Activated B cell treated with CpG ODN at 0.5 μM for 24 hours (primary cell): ENCODE measurements at places on chromosomes 4 and X.

DNA sequence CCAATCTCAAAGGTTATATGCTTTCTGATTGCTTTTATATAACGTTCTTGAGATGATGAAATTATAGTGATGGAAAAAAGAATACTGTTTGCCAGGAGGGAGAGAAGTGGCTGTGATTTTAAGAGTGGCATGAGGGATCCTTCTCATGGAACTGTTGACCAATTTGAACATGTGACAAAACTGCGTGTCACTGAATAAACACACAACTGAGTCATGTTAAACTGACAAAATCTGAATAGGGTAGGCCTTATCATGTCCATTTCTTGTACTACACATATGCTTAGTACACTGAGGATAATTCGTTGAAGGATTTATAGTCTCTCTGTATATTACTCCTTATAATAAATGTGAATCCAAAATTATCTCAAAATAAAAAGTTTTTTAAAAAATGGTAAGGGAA lies 22.2 kb upstream of the HSPA4L start:
- DNase-seq = no peak
- H3K4me1 ChIP-seq = no peaks in the 10 kb centered on the region

- no peak for DNase-seq
- no peaks in the 10 kb centered on the region for H3K27me3 ChIP-seq
- H3K36me3 ChIP-seq = no peaks in the 10 kb centered on the region
- H3K27ac ChIP-seq = no peak overlapping the region
- no peaks in the 10 kb centered on the region for H3K4me1 ChIP-seq
- H3K4me3 ChIP-seq = no peak overlapping the region
Observed at GRCh38 chrX:117510453-117510852, 606.2 kb downstream of the KLHL13 start.

GRCh38 chr4:37760840-37761239 lies 65.6 kb upstream of the PGM2 start:
- H3K4me3 ChIP-seq = no peak overlapping the region
- H3K36me3 ChIP-seq = no peaks in the 10 kb centered on the region
- H3K27me3 ChIP-seq = no peaks in the 10 kb centered on the region

DNA sequence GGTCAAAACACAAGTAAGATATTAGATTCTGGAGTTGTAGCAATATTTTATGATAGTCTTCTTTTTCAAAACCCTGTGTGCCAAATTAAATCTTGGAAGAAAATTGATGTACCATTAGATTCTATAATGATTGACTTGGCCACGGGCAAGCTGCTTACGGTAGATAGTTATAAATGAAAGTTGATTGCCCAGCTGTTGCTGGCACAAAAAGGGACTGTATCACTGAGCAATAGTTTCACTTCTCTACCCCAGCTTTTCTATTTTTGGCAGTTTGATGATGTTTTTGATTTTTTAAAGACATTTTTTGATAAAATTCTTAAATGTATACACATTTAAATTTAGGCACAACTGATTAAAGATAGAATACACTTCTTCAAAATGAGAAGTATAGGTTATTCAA lies 333.3 kb downstream of the TRAM1L1 start:
- no peak for DNase-seq
- H3K36me3 ChIP-seq = no peaks in the 10 kb centered on the region
- H3K4me1 ChIP-seq = no peaks in the 10 kb centered on the region
- H3K4me3 ChIP-seq = no peak overlapping the region
- H3K27me3 ChIP-seq = no peaks in the 10 kb centered on the region
- H3K27ac ChIP-seq = no peak overlapping the region

DNA sequence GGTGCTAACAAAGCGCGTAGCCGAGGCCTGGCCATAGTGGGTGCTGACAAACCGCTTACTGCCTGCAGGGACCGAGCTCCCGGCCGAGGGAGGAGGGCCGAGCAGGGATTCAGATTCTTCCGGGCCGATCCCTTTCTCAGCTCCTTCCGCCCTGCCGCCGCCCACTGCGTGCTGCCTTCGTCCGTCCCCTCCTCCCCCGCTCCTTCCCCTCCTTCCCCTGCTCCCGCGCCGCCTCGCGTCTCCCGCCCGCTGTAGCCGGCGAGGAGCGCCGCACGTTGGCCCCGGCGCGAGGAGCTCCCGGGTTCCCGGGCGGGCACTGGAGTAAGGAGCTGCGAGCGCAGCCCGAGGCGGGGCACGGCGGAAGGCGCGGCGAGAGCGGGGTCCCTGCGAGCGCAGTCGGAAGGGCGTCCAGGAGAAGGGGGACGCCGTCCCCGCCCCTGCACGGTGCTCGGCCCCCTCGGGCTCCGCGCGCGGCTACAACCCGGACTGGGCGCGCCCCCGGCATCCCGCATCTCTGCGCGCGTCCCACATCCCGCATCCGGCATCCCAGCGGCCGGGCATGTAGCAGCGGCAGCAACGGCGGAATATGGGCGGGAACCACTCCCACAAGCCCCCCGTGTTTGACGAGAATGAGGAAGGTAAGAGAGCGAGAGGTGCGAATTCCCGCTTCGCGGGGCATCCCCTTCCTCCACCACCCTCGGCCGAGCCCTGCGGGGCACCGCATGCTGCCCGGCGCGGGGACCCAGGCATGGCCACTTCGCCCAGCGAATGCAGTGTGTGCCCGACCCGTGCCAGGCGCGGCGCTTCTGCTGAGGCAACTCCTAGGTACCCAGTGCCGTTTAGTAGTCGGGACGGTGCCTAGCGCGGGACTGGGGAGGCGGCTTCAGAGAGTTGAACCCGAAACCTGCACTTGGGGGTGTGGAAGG lies at the start of gene STK32B:
Gene STK32B (plus strand): TSS at position 203 of the 926 bp plus-strand sequence.
- DNase-seq = no peak
- no peak within 1 kb of the TSS for H3K27ac ChIP-seq
- H3K36me3 ChIP-seq = no peaks in the 10 kb centered on the region
- peaks cover 17% of the 10 kb centered on the region for H3K4me1 ChIP-seq
